T-helper 17 cell (primary cell): ENCODE measurements at places on chromosomes 2 and 18.

DNA sequence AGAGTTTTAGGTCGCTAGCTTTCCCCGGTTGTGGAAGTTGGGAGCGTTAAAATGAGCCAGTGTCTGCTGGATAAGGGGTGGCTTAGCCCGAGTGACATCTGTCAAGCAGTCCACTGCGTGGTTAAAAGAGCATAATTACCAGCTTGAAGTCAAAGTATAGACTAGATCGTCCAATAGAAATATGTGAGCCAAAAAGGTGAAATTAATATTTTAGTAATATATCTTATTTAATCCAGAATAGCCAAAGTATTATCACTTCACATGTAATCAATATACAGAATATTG, 654 bp downstream of the COMMD1 start:
- no peak for DNase-seq

GRCh38 chr2:223108351-223109050, 56.5 kb downstream of the KCNE4 start:
- DNase-seq, result no peak

DNA sequence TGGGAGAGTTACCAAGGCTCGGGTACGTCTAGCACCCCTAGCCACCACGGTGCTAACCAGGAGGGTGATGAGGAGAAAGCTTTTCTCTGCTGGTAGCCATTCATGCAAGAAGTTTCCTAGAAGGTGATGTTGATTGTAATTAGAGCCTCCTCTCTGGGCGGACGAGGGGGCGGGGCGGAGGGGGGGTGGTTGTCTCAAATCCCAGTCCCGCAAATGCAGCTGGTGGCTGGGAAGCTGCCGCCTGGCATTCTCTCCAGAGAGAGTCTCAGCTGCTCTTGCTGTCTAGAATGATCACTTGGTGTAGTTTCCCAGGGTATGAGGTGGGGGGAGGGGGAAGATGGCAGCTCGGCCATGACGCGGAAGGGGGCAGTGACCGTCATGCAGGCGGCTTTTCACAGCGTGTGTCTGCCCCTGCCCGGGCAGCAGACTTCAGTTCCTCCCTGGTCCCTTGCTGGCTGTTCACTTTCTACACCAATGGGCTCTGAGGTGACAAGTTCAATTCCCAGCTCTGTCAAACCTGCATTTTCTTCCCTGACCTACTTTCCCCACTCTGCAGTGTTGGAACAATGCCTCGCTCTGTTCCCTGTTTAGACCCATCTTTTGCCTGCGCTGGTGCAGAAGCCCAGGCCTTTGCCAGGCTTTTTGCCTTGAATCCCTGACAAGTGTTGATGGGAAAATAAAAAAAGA, 61.5 kb upstream of the KLF7 start:
- no peak for DNase-seq

- DNase-seq, result no peak
These were observed 151.4 kb downstream of the CD8B2 start for GRCh38 chr2:106638580-106638979.

DNA sequence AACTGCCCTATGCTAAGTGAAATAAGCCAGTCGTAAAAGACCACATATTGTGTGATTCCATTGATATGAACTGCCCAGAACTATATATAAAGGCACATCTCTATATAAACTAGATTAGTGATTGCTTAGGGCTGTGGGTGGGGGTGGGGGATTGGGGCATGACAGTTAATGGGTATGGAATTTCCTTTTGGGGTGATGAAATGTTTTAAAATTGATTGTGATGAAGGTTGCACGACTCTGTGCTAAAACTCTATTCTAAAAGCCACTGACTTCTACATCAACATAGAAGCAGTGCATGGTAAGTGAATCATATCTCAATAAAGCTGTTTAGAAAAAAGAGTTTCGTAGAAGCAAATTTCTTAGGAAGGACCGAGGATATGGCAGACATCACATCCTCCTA, 53.0 kb downstream of the CDCA7 start:
- DNase-seq, result no peak

DNA sequence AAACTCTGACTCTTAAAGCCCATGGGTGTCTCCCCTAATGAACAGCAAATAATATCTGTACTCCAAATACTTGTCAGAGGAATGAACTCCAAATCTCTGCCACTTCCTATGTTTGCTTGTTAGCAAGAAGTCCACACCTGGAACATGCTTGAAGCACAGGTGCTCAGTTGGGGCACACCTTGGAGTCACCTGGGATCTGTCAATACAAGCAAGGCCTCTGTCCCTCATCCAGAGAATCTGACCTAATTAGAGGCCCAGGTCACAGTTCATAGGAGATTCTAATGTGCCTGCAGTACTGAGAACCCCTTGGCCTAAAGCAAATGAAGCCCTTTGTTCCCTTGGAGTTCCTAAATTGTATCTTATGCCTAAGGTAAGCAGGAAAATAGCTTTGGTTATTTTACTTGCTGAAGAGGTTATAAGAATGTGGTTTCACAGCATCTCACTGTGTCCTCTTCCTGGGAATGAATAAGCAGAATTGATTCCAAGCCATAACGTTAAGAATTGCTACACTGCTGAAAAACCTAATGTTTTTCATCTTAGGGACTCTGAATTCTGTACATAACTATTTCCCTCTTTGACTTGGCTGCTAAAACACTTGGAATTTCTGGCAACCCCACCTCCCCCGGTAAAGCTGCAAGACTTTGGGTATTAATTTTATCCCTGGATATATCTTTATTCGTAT, 113.4 kb downstream of the PIEZO2 start:
- no peak for DNase-seq

GRCh38 chr2:201786471-201786870, 5.7 kb upstream of the ALS2 start:
- DNase-seq, result no peak

- no peak for DNase-seq
These were observed 507.3 kb upstream of the LRRTM4 start for GRCh38 chr2:78029392-78029995.

- DNase-seq, result no peak
These were observed 230.0 kb upstream of the PARD3B start for GRCh38 chr2:204315236-204315662.

- DNase-seq, result no peak
These were observed 149.3 kb downstream of the GALNT1 start for GRCh38 chr18:35730691-35731370.

DNA sequence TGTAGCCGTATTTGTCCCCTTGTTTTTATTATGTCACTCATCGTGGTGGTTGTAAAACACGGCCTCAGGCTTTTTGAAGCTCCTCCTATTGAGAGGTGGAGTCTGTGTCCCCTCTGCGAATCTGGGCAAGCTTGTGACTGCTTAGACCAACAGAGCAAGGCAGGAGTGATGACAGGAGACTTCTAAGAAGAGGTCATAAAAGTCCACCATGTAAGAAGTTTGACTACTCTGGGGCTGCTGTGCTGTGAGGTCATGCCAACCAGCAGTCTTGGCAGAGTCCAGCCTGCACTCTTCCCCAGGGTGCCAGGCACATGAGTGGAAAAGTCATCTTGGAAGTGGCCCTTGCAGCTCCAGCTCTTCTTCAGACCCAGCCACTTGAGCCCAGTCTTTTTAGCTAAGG, 83.8 kb upstream of the SPTBN1 start:
- no peak for DNase-seq

GRCh38 chr2:239846789-239847676, 178.1 kb downstream of the NDUFA10 start:
- DNase-seq, result no peak

GRCh38 chr2:101560780-101561315, 85.9 kb upstream of the RFX8 start:
- DNase-seq, result no peak

DNA sequence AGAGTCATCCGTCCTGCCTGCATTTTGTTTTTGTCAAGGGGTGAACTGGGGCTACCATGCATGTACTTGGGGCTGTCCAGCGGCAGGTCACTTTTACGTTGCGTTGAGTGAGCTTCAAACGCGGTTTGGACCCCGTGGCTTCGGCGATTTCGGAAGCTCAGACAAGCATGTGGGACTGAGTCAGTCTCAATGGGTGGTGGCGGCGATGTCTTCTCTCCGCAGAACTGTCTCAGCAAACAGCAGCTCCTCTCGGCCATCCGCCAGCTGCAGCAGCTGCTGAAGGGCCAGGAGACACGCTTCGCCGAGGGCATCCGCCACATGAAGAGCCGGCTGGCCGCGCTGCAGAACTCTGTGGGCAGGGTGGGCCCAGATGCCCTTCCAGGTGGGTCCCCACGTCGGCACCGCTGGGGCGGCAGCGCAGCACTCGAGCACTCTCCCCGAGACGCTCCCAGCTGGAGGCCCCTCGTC, 21.3 kb downstream of the FBLN7 start:
- no peak for DNase-seq

DNA sequence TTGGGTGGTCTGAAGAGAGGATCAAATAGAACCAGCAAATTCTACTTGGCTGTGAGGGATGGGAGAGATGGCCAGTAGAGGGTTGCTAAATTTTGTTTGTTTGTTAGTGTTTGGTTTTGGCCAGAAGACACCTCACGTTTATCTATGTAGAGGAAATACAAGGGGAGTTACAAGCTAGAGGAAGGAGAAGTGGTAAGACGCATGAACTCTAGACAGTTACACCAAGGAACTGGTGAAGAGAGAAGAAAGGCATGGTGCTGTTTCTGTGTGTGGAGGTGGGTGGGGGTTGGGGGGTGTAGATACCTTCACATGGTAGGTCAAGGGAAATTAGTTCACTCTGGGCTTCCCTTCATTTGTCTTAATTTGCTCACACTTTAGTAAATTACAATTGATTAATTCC, 25.6 kb downstream of the RASGRP3 start:
- no peak for DNase-seq

DNA sequence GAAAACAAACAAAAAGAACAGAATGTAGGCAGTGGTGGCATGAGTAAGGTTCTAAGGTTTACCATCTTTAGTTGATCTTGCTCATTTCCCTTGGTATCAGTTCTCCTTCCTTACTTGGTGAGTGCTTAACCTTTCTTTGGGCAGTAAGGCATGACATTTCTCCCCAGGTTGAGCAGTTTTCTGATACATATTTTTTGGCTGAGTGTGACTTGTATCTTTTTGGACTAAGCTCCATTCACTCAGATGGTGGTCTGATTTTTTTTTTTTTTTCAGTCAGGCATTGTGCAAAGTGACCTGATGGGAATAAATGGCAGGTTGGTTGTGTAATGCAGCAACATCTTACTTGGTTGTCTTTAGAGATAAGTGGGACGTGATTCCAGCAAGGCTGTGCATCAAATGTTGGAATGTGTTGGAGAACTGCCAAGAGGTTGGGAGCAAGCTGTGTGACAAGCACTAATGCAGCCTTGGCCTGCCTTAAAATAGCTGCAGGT, 15.1 kb downstream of the SPTBN1 start:
- DNase-seq, result no peak

DNA sequence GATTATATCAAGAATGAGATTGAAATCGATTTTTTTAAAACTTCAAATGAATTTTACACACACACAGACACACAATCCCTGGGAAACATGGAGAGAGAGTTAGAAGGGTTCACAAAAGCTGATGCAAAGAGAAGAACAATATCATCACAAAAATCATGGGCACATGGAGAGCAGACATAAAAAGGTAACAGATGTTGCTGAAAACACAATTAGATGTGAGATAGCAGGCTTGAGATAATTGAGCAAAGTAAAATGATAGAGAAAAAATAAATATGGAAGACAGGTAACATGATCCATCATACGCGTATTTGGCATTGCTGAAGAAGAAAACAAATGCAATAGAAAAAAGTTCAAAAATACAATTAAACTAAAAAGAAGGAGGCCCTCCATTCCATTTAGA, 11.6 kb upstream of the B4GALT6 start:
- no peak for DNase-seq

GRCh38 chr18:12052866-12053265, 40.8 kb upstream of the ANKRD62 start:
- DNase-seq, result no peak

- DNase-seq, result no peak
These were observed 40.6 kb upstream of the INHBB start for GRCh38 chr2:120305296-120305695.

DNA sequence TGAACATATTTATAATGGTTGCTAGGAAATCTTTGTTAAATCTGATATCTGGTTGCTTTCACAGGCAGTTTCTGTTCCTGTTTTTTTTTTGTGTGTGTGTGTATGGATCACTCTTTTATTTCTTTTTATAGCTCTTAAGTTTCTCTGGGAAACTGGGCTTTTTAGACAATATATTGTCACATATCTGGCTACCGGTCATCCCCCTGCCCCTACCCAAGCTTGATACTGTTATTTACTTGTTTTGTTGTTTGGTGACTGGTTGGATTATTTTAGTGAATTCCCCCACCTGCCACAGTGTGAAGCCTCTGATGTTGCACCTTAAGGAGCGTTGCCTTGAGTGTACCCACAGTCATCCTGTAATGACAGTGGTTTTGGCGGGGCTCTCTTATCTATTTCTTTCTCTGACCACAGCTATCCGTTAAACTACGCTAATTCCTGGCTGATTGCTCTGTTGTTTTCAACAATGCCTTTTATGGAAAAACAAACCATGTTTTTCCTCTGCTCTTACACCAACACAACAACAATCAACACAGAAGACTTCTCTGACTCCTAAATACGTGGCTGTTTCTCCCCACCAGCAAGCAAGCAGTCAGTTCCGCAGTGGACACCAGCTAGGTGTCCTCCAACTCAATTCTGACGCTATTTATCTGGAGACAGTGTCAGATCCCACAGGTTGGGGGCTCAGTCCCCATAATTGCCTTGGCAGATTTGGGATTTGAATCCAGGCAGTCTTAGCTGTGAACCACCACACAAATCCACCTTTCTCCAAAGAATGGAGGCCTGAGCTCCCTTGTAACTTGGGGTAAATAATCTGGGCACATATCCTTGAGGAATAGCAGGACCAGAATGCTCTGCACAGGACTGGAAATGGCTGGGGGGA, 10.9 kb downstream of the GNLY start:
- DNase-seq, result no peak

GRCh38 chr2:166494140-166494624, at the start of gene SCN7A:
Gene SCN7A, minus strand, starts transcription at chr2:166494249. Its CDS starts 16,553 bp downstream, at chr2:166477696.
- DNase-seq, result no peak

- no peak for DNase-seq
These were observed 11.8 kb downstream of the SALL3 start for GRCh38 chr18:78991446-78991845.

DNA sequence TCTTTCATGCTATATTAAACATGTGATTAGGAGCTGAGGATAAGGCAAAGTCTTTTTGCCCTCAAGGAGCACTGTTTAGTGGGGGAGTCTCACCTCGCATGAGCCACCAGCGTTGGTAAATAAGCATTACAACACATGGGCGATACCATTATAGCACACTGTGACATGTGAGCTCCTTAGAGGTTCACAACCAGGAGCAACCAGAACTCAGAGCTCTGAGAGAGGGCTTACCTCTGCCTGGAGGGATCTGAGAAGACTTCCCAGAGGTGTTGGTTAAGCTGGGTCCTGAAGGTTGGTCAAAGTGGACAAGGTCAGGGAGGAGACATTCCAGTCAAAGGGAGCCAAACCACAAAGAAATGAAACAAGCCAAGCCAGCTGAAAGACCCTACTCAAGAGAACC, 158.8 kb downstream of the ESCO1 start:
- no peak for DNase-seq

DNA sequence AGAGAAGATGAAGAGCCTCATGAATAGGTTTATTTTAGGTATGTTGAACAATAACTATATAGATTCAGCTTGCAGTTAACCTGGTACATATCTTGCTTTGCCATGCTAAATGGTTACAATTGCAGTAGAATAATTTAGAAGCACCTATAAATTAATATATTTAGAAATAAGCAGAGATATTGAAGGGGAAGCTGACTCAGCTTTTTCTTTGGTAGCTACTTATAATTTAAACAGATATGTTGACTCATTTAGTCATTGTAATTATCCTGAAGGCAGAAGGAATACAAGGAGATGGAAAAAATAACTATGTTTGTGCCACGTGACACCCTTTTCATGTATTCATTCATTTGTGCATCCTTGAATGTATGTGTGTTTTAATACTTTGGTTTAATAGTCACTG, 755.5 kb downstream of the SUCLG1 start:
- no peak for DNase-seq

GRCh38 chr18:8439055-8439454, 170.2 kb upstream of the RAB12 start:
- no peak for DNase-seq
